DMS79 treated with DMSO at 0.1 percent for 48 hours (cell line): ENCODE measurements at places on chromosomes 5 and 9.

GRCh38 chr9:113205861-113206260 lies 15.2 kb downstream of the FKBP15 start:
- DNase-seq, result no peak

- DNase-seq, result no peak
These were observed 80.8 kb downstream of the LMNB1 start for GRCh38 chr5:126857472-126858410.

GRCh38 chr5:921456-922435 lies 29.1 kb downstream of the TRIP13 start:
- no peak for DNase-seq

DNA sequence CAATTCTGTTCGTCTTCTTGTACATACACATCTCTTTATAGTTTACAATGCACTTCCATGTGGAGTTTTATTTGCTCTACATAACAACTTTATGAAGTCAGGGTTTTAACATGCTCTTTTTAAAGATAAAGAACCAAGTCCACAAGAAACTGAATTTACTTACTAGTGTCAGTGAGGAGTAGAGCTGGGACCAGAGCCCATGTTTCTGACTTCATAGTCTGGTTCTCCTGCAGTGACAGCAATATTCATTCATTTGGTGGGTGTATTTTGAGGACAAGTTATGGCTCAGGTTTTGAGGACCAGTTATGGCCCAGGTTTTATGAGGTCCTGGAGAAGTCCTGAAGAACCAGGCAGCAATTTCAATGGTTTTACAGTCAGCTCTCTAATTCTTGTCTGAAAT lies 481.9 kb upstream of the TNC start:
- no peak for DNase-seq

- no peak for DNase-seq
These were observed 15.4 kb upstream of the IARS1 start for GRCh38 chr9:92308893-92309292.

DNA sequence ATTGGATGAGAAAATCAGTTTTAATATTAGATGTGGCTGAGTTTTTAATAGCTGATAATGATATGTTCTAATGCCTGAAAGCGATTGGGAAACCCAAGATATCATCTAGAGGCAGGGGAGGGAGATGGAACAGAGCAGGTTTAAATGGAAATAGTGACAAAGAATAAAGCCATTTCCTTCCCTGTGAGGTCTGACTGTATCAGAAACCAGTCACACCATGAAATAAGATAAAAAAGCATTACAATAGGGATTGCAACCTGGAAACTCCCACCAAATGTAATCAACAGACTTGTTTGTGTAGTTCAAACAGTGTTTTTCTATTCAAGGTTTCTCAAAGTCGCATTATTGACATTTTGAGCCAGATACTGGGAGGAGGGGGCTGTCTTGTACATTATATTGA lies 110.1 kb upstream of the SMIM23 start:
- no peak for DNase-seq

- DNase-seq, result no peak
These were observed 20.7 kb upstream of the ACSL6 start for GRCh38 chr5:132032196-132032595.

DNA sequence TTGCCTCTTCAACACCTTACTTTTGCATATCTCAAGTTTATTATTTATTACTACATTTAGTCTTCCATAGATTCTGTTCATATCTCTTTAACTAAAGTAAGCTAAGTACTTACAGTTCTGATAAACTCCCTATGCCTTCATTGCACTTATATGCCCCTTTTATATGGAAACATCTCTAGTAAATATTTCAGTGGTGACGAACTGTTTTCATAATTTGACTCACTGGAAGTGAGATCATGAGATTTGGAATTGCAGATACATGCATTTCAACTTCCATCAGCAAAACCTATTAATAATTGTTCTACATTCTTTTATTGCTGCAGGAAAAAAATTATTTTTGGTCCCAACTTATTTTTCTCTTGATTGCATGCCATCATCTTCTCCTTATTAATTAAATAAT lies 263.5 kb downstream of the CD180 start:
- DNase-seq, result no peak

- DNase-seq, result no peak
These were observed 18.4 kb downstream of the RUFY1 start for GRCh38 chr5:179568721-179569120.

- no peak for DNase-seq
These were observed 199.8 kb downstream of the ZNF608 start for GRCh38 chr5:124546643-124547042.

GRCh38 chr9:14348373-14349145 lies 34.6 kb upstream of the NFIB start:
- no peak for DNase-seq
